ENCODE measurements at places on chromosomes 4 and X.

DNA sequence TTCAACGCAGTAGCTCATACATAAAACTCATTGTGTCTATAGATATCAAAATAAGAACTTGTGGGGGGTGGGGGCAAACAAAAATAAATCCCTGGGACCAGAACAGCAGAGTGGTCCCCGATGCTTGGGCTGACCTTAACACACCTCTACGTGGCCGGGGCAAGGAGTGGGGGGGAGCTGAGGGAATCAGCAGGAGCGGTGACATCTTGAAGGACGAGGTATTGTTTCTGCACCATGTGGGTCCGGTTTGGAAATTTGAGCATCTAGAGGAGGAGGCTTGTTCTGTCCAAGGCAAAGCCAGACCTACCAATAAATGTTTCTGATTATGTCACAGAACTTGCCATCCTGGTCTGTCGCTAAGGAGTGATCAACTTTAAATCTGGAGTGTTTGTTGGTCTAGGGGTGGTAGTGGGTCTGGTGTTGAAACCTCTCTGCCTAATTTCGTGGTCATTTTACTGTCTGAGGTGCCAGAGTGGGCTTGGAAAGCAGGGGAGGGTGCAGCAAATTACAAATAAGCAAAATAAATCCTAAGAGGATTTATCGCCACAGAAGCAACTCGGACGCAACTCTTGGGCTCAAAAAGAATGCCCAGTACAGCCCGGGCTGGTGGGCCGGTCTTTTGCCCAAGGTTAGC is 774 bp upstream of the RAPGEF2 start:
- DNase-seq = no peak

GRCh38 chr4:148091896-148092295 is 350.3 kb downstream of the NR3C2 start:
- no peak for DNase-seq

GRCh38 chrX:66233209-66233608 is 69.2 kb downstream of the HEPH start:
- DNase-seq = no peak

DNA sequence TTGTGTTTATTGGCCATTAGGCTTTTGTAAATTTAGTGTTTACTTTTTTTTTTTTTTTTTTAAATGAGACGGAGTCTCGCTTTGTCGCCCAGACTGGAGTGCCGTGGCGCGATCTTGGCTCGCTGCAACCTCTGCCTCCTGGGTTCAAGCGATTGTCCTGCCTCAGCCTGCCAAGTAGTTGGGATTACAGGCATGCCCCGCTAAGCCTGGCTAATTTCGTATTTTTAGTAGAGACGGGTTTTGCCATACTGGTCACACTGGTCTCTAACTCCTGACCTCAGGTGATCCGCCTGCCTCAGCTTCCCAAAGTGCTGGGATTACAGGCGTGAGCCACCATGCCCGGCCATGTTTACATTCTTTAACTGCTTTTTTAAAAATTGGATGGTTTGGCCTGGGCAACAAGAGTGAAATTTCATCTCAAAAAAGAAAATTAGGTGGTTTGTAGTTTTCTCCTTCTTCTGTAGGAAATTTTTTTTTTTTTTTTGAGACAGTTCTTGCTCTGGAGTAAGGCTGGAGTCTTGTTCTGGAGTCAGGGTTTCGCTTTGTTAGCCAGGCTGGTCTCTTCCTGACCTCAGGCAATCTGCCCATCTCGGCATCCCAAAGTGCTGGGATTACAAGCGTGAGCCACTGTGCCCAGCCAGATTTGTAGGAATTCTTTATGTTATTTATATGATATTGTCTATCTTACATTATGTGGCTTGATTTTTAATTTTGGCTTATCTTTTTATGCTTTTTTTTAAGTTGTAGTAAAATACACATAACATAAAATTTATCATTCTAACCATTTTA is 15.1 kb downstream of the UBE2K start:
- DNase-seq = no peak

- DNase-seq = no peak
Observed at GRCh38 chr4:72312032-72312650, 256.9 kb downstream of the ADAMTS3 start.

DNA sequence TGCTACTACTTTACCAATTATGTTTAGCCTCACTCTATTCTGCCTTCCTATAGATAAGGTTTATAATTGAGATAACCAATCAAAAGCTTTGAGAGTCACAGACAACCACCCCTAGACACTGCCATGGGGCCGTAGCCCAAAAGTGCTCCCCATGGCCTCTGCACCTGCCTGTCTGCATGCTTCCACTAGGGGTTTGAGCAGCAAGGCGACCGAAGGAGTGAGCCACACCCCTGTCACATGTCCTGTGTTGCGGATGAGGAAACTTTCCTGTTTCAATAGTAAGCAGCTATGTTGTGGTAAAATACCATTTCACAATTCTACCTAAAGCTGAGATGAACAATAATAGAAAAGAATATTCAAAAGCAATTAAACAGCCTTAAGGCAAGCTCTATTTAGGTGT is 856.0 kb upstream of the FRG1 start:
- no peak for DNase-seq

DNA sequence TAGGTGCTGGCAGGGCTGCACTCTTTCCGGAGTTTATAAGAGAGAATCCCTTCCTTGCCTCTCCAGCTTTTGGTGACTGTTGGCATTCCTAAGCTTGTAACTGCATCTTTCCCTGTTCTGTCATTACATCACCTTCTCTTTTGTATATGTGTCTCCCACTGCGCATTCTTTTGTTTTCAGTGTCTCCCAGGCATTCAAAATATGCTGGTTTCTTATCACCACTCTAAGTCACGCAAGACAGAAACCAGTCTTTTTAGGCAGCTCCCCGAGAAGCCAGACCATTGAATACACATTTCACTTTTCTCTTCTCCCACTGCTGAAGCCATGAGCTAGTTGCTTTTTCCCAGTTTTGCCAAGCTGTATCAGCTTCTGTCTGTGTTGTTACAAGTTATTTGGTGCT is 71.0 kb downstream of the LAS1L start:
- no peak for DNase-seq

GRCh38 chr4:146379744-146380143 is 142.0 kb downstream of the SLC10A7 start:
- no peak for DNase-seq

GRCh38 chr4:156656896-156657295 is 314.7 kb downstream of the PDGFC start:
- DNase-seq = no peak

GRCh38 chr4:119604266-119604665 is 24.3 kb downstream of the PDE5A start:
- no peak for DNase-seq

GRCh38 chr4:76380561-76380960 is 40.4 kb downstream of the CCDC158 start:
- DNase-seq = no peak

- DNase-seq = peak; percentile 87
Observed at GRCh38 chr4:139734201-139734874, 68.7 kb downstream of the MGST2 start.

DNA sequence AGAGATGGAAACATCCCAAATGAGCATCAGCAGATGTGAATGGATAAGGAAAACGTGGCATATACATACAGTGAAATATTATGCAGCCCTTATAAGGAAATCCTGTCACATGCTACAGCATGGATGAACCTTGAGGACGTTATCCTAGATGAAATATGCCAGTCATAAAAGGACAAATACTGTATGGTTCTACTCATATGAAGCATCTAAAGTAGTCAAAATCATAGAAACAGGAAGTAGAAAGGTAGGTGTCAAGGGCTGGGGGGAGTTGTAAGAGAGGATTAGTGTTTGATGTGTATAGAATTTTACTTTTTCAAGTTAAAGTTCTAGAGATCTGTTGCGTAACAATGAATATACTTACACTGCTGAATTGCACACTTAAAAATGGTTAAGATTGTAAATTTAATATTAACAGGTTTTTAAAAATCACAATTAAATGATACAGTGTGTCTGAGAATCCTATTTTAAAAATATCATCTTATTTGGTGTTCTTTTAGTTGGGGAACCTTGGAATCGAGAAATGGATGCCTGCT is 58.5 kb downstream of the KDM6A start:
- DNase-seq = no peak

DNA sequence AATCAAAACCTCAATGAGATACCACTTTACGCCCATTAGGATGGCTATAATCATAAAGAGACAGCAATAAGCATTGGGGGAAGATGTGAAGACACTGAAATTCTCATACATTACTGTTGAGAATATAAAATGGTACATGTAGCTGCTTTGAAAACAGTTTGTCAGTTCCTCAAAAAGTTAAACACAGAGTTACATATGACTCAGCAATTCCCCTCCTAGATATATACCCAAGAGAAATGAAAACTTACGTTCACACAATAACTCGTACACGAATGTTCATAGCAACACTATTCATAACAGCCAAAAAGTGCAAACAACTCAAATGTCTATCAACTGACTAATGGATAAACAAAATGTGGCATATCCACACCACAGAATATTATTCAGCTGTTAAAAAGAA is 36.6 kb downstream of the PHF8 start:
- peak; percentile 8 for DNase-seq

DNA sequence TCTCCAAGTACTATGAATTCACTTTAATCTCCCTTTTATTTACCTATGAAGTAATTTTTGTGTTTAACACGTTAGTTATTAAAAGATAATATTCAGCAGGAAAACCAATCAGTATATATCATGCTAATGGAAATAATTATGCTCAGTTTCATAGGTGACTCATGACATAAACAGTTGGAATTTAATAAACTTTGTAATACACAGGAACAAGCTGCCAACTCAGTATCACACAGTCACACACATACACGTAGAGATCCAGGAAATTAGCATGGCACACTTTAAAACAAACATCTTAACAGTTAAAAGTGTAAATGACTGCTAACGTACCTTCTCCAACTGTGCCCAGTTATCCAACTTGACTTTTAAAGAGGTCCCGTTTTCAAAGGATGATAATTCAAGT is 2.3 kb downstream of the SPATA4 start:
- DNase-seq = no peak

DNA sequence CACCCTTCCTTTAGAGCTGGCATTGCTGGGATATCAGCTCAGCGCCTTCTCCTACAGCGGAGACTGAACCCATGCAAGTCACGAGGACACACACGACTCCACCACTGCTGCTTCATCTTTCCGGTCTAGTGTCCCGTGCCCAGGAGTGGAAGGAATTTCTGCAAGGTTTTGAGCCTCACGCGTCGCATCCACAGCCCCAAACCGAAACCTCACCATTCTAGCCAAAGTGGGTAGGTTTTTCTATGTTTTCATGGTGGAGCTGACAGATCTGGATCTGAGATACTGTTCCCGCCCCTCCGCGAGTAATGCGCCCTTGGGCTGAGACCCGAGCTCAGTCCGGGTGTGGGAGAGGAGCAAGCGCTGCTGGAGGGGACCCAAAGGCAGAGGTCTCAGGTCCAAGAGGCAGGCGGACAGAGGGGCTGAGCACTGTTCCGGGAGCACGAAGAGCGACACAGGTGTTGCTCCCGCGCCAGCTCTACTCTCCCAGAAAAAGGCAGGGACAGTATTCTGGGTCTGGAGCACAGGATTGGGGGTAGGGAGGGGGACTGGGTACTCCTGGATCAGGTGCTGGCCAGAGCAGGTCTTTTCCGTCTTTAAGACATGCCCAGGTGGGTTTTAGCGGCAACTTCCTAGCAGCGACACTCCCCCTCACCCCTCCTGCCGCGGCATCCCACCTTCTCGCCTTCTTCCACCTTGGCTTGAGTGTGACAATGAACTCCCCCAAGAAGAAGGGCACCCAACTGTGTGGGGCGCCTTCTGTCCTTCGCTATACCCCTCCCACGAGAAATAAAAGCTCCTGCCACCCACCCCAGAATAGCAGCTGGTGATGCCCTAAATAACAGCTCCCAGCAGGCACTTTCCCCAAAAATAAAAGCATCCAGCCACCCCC is 1.8 kb downstream of the EPHA5 start:
- DNase-seq = no peak

DNA sequence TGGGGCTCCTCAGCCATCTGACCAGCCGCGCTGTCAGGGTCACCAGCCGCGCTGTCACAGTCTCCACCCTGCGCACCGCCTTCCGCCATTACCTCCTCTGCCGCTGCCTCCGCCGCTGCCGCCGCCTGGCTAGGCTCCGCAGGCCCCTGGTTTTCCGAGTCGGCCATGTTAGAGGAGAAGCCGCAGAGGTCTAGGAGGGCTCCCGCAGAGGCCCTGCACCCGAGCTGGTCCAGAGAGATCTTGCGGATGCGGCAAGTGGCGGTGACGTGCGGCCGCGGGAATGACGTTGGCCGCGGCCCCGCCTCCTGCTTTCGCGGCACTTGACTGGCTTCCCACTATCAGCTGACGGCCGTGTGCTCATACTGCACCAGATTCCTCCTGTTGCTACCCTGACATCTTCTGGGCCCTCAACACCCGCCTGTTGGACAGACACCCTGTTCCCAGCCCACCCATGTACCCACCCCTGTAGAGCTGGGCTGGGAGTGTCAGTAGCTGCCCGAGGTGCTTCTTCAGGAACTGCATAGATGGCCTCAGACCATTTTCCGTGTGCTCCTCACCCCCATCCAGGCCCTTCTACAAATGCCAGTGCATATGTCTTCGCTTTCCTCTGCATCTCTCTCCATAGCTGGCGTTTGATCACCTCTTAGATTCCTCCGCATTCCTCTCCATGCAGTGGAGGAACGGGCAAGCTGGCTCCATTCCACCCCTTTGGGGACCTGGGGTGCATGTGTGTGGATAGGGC is at the start of gene NAP1L5:
Gene NAP1L5, minus strand, starts transcription at position 242 of the 742 bp plus-strand sequence. Its CDS starts 75 bp downstream, at position 167.
- DNase-seq = peak; percentile 59

DNA sequence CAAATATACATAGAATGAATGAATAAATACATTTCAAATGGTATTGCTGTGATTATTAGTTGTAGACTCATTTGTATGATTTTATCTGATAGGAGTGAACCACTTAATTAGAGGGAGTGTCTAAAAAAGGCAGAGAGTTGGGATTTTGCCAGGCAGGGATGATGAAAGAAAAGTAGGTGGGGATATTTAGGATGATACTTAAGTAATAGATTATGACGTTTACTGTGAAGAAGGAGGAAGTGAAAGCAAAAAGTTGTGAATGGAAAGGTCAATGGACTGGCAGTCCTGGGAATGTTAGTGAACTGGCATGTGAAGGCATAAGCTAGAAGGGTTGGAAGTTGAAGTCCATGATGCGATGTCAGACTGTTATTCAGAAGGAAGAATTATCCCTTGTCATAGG is 917.1 kb downstream of the RAPGEF2 start:
- DNase-seq = no peak

DNA sequence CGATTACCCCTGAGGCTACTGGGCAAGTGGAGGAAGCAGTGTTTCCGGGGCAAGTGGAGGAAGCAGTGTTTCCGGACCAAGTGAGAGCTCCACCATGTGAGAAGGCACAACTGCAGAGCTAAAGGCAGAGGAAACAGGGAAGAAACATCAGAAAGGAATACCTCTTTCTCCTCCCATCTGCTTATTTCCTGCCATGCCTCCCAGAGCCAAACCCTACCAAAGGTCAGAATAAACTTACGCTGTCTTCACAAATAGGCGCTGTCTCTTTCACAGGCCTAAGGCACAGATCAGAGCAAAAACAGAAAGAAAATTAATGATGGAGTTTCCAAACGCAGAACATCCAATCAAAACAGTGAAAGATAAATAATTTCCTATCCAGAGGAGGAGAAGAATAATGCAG is 153.0 kb downstream of the ATOH1 start:
- no peak for DNase-seq

DNA sequence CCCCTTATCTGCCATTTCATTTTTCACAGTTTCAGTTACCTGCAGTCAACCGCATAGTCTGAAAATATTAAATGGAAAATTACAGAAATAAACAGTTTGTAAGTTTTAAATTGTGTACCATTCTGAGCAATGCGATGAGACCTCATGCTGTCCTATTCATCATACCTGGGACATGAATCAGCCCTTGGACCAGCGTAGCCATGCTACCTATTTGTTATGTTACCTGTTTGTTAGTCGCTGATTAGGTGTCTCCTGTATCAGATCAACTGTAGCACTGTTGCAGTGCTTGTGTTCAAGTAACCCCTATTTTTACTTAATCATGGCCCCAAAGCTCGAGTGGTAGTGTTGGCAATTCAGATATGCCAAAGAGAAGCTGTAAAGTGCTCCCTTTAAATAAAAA is 492.2 kb upstream of the AADAT start:
- DNase-seq = no peak
